ENCODE measurements at places on chromosomes 13 and 19.

DNA sequence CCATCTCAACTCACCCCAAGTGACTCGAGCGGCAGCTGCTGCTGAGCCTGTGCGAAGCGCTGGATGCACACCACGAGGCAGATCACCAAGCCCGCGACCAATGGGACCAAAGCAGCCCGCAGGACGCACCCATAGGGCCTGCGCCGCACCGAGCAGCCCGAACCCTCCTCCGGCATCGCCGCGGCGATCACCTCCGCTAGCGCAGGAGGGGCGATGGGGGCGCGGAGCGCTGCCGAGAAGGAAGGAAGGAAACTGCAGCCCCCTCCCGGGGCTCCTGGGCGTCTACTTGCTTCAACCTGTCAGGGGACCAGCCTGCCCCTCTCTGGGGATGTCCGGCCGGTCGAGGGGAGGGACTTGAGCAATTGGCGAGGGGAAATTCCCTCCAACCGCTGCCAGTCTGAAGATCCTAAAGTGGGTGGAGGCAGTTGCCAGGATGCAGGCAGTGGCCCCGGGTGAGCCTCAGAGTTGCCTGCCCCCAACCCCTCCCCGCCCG lies at the start of gene CD70:
CD70 (minus strand) TSS at position 324 of the 493 bp plus-strand sequence; CDS start at position 176, 148 bp downstream.
- no peak for DNase-seq

DNA sequence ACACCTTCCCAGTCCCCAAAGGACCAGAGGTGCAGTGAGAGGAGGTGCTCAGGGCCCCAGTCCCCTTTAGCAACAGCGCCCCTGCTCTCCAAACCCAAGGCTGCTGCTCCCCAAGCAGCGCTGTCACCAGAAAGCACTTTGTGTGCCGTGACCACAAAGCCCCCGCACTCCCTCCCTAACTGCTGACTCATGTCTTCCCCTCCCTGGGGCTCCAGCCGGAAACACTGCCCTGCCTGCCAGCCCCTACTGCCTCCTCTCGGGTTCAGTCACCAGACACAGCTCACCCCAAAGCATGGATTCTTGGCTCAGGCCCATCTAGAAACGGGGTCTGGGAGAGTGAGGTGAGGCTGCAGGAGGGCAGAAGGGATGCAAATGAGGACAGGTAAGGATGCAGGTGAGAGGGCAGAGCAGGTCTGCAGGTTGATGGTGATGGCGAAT lies 4.9 kb upstream of the TNFSF14 start:
- DNase-seq, result no peak

- no peak for DNase-seq
Measured at GRCh38 chr19:28184997-28185396, 1028.0 kb downstream of the UQCRFS1 start.

DNA sequence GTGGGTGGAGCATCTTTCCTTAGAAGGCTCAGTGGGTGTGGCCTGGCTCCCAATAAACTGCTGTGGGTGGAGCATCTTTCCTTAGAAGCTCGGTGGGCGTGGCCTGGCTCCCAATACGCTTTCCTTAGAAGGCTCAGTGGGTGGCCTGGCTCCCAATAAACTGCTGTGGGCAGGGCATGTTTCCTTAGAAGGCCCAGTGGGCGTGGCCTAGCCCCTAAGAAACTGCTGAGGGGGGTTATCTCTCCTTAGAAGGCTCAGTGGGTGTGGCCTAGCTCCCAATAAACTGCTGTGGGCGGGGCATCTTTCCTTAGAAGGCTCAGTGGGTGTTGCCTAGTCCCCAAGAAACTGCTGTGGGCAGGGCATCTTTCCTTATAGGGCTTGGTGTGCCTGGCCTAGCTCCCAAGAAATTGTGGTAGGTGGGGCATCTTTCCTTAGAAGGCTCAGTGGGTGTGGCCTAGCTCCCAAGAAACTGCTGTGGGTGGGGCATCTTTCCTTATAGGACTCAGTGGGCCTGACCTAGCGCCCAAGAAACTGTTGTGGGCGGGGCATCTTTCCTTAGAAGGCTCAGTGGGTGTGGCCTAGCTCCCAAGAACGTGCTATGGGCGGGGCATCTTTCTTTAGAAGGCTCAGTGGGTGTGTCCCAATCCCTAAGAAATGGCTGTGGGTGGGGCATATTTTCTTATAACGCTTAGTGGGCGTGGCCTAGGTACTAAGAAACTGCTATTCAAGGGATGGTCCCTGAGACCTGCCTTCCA lies 10.3 kb downstream of the HSH2D start:
- DNase-seq, result no peak

- DNase-seq, result peak; percentile 17
Measured at GRCh38 chr19:44677019-44677811, 5.9 kb downstream of the CEACAM19 start.

GRCh38 chr19:58562122-58563033 lies 4.0 kb upstream of the UBE2M start:
- no peak for DNase-seq

Measured in NCI-H2227 treated with DMSO at 0.1 percent for 48 hours (cell line).